ENCODE measurements at places on chromosomes 12 and 14.

- DNase-seq = no peak
Measured at GRCh38 chr12:104638851-104639240, 182.1 kb downstream of the CHST11 start.

DNA sequence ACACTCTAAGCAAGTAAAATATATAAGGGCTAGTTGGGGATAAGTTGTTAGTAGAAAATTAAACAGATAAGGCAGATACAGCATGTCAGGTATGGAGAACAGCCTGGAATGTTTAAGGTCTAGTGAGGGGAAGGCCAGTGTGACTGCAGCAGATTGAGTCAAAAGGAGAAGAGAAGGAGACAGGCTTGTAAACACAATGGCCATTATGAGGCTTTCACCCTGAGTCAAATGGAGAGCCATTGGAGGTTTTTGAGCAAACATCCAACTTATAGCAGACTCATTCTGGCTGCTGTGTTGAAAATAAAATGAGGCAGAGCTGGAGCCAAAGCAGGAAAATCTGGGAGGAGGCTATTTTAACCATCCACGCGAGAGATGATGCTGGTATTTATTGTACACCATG lies 142.0 kb downstream of the DUSP6 start:
- no peak for DNase-seq

GRCh38 chr12:55829967-55830600 lies 697 bp upstream of the DNAJC14 start:
- peak; percentile 81 for DNase-seq

DNA sequence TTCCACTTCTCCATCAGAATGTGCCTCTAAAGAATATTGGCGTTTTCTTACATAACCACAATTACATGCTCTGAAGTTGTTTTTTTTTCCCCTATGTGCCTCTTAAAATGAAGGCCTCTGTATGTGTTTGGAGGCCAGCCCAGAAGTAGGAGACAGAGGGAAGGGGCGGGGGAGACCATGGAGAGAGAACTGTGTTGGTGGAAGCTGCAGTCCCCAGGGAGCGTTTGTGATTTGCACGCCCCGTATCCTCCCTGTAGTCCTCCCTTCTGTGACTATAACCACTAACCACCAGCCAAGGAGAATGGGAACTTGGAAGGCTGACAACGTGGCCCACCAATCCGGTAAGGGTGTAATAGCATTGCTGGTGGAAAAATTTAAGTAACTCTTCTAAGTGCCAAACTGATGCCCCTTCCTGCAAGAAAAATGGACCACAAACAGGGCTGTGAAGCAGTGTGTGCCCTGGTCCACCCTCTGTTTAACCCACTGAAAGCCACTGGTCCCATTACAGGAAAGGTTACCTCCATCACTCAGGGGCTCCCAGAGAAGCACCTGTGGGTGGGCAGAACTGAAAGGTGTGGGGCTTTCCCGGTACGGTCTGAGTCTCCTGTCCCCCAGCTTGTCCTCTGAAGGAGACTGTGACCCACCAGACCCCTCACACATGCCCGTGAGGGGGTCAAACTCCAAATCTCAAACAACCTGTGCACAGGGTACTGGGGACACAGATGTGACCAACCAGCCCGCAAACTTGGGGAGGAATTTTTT lies 36.8 kb downstream of the CCDC88C start:
- DNase-seq = peak; percentile 33

DNA sequence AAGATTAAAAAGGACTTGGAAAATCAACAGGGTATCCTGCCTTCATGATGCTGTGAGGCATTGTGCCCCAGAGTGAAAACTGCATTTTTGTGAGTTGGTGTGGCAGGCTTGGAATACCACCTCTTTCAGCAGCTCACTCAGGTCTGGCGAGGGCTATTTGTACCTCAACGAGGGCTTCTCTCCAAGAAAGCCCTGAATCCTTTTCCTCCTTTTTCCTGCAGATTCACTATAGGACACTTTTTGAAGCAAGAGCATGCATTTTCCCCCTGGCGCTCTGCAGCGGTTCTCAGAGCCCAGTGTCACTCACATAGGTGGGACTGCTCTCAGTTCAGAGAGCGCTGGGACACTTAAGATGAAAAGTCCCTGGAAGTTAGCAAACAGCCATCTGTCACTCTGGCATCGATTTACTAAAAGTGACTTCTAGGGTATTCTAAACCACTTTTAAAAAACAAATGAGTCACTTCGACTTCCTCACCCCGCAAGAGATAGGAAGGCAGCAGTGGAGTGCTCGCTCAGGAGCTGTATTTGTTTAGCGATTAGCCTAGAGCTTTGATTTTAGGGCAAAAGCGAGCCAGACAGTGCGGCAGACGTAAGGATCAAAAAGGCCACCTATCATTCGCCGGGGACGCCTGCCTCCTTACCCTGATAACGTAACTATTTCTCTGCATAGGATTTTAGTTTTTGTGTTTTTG lies 782 bp upstream of the LGR5 start:
- no peak for DNase-seq

Data from mucosa of descending colon (tissue), 3 donors.